GM23248 (cell line): ENCODE measurements at places on chromosomes 3 and 15.

DNA sequence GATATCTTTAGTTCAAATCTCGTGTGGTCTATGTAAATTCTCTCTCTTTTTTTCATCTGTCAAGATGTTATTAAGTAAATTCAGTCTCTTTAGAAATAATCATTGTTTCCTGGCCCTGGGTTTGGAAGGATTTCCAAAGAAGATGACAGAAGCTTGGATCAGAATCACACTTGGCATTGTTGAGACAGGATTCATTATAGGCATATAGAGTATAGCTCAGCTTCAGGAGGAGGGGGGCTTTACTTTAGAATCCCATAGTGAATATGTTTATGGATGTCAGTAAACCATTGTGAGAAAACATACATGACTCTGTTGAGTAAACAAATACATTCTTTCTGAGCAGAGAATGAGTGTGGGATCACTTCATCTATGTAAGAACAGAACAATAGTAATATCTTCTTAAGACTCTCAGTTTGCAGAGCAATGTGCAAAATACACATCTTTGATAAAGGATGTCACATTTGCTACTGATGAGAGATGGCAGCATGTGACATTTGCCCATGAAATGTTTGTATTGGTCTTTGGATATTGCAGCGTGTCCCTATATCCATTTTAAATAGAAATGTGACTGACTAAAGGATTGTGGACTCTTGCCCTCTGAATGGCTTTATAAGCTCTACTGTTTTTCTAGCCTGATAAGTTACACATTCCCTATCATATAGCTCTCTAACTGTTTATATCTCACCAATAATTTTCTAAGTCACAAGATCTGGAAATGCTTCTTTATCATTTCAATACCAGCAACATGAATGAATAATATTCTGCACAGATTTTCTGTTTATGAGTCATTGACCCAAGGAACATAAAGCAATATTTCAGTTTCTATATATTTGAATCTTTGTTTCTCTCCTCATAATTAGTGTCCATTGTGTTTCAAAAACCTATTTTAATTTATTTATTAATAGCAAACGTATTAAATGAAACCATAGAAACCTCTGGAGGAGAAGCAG, 95.6 kb upstream of the THRB start:
- DNase-seq = peak; percentile 30

DNA sequence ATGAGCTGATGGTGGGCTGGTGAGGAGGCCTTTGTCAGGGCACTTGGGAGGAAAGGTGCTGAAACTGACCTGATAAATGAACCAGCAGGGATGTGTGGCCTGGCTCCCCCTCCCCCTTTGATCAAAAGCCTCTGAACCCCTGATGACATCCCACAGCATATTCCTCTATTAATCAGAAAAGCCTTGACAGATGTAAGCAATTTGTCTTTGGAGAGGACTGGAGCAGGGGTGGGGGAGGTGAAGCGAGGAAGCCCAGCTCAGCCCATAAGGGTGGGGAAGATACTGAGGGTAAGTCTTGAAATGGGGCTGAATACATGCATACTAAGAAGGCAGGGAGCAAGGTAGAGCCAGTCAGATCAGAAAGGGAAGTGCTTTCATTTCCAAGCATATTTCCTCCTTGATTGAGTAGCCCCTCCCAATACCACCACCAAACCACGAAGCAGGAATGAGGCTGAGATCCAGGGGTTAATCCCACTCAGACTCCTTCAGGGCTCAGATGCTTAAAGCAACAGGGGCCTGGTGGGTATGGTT, 34.7 kb upstream of the MRPS22 start:
- DNase-seq = no peak

GRCh38 chr3:185549122-185549521, 3.3 kb downstream of the LIPH start:
- peak; percentile 99 for DNase-seq

DNA sequence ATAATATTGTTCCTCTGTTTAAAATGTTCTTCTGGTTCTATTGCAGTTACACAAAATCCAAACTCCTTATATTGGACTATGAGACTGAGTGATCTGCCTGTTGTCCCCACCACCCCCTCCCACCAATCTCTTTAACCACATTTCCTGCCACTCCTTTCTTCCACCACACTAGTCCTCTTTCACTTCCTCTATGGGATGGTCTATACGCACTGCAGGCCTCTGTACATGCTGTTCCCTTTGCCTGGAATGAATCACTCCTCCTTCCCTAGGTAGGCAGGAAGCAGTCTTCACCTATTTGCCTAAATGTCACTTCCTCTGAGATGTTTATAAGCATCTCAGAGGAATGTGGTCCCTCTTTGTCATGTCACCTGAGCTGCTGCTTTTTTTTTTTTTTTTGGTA, 4.0 kb downstream of the MAP2K1 start:
- no peak for DNase-seq

- DNase-seq = peak; percentile 79
These were observed 108.3 kb upstream of the MME start for GRCh38 chr3:154971771-154972326.

DNA sequence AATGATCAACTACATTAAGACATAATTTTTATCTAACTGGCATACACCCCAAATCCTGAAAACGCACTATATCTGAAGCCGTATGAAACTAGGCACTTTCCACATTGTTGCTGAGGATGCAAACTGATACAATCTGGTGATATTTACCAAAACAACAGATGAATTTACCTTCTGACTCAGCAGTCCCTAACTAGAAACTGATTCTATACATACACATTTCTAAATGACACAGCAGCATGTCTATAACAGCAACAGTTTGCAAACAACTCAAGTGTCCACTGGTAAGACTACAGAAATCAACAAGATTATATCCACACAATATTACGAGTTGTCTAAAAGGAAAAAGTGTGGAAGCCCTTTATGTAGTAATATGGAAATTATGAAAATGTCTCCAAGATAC, 22.9 kb downstream of the SECISBP2L start:
- no peak for DNase-seq

GRCh38 chr3:187120326-187120725, 19.0 kb downstream of the RPL39L start:
- no peak for DNase-seq

DNA sequence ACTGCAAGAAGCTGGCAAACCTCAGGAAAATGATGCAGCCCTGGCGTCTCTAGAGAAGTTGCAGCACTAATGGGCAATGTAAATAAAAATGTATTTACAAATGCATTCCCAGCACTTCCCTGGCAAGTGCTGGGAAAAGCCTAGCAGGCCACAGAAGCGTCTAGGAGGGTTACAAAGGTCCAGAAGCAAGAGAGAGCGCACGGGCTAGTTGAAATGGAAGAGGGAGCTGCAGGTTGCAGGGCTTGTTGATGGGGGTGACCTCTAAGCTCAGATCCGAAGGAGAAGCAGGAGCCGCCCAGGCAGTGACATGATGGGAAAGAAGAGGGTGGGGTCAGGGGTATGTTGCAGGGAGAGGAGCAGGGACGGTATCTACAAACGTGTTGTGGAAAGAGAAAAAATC, 2.7 kb upstream of the KNL1 start:
- DNase-seq = no peak

DNA sequence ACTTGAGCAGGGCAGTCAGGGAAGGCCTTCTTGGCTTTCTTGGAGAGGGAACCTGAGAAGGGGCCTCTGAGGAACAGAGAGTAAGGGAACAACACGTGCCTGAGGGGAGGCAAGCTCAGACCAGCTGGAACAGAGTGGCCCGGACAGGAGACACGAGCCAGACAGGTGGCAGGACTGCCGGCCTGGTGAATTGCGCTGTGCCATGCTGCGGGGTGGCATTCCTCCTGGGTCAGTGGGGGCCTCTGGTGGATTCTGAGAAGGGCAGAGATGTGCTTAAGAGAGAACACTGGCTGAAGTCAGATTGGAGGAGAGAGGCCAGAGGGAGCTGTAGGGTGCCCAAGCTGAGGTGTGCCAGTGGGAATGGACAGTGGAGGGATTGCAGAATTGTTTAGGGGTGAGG, 4.9 kb downstream of the CHAC1 start:
- no peak for DNase-seq

GRCh38 chr3:105427332-105427731, 60.6 kb downstream of the ALCAM start:
- DNase-seq = no peak

DNA sequence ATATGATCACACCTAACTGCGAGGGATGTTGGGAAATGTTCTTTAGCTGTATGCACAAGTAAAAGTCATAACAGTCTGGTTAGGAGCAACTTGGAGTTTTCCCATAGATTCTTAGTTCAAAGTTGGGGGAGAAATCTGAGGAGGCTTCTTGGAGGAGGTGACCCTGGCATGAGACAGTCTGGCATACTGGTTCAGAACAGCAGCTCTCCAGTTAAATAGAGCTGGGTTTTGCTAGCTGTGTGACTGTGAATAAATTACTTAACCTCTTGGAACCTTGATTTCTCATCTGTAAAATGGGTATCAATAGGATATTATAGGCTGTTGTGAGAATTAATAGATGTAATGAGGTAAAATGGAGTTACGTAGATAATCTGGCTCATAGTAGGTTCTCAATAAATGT, 49.1 kb upstream of the DGKG start:
- DNase-seq = no peak

DNA sequence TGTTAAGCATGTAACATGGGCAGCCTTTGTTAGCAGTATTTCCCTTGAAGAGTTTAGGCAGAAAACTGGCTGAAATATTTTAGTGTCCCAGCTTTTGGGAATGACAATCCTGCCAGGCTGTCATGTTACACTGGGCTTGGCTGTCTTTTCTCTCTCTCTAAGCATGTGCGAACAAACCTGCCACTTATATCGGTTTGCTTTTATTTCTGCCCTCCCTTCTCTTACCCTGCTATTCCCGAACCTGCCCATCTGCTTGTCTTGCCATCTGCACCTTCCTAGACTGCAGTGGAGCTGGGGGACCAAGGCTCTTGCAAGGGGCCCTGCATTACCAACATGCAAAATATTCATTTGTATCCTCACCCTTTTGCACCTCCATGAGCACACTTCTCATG, 339.6 kb downstream of the EPHB1 start:
- no peak for DNase-seq

DNA sequence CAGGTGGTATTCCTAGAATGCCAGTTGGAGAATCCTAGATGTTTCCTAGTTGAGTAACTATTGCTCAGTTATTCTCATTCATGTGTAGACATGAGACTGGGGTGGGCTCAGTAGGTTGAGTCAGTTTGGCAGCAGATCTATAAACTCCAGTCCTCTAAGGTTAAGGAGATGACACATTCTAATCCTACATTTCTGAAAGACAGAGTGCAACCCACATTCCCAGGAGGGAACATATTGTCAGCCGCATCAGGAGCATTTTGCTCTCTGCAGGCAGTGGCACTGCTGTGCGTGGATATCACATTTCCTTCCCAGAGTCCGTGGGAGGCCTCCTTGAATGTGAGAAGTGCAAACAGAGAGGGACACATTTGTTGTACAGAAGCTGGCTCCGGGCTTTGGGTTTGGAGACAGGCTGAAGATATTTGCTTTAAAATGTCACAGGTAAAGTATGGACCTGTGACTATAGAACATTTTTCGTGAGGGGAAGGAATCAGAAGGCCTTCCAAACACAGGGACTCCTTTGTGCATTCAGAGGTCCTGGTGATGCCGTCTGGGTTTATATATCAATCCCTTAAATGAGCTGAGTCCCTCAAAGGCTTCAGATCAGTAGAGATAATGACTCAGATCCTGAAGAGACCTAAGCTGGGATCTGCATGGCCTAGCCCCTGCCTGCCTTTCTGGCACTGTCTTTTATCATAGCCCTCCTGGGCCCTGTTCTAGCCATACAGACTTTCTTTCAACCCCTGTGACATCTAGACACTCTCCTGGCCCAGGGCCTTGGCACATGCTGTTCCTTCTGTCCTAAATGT, 156.5 kb downstream of the CADPS start:
- peak; percentile 67 for DNase-seq

DNA sequence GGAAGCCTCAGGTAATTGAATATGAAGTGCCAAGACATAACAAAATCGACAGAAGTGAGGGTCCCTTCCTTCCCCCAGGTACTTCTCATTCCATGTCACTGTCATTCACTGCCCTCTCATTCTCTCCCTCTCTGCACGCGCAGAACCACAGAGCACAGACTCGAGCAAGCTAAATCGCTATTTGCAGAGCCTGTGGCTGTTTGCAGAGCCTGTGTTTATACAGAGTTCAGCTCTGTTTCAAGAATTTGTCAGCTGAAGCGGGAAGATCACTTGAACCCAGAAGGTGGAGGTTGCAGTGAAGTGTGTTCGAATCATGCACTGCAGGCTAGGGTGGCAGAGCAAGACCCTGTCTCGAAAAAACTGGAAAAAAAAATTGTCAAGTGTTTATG, 2.5 kb downstream of the VILL start:
- no peak for DNase-seq

GRCh38 chr3:2921903-2922302, 188.3 kb downstream of the IL5RA start:
- peak; percentile 5 for DNase-seq

- peak; percentile 68 for DNase-seq
These were observed 59.6 kb upstream of the P3H2 start for GRCh38 chr3:190180268-190180667.

- no peak for DNase-seq
These were observed 3.5 kb downstream of the EDC3 start for GRCh38 chr15:74692327-74692726.

DNA sequence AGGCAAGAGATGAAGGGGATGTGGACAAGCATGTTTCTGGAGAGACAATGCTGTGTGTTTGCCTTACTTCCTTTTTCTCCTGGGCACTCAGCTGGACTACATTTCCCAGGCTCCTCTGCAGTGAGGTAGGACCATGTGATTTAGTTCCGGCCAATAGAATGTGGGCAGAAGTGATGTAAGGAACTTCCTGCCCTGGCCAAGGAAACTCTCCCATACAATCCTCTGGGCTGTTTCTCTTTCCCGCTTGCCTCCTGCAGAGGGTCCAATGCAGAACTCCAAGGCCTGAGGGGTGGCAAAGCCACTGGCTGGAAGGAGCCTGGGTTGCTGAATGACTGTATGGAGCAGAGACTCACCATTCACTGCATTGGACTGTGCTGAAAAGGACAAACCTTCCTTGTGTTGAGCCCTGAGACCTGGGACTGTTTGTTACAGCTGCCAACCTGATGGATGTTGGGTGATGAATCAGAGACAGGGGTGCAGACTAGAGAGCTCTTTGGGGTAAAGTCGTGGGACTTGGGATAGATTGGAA, 82.7 kb upstream of the SLC6A6 start:
- DNase-seq = peak; percentile 52

DNA sequence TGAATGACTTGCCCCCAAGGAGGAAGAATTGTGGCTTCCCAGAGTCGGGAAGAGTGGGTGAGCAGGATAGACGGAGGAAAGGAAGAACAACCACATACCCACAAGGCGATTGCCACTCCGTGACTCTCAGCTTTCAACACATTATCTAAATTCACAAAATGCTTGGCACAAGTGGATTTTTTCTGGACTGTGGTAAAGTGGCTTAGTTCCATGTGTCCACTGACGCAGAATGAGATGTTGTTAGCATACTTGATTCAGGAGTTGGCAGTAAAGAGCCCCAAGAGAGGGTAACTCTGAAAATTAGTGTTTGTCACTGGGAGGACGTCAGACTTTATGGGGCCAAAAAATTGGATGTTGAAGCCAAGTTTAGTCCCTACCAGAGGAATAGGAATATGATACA, 198.8 kb upstream of the CTNNB1 start:
- DNase-seq = peak; percentile 58

DNA sequence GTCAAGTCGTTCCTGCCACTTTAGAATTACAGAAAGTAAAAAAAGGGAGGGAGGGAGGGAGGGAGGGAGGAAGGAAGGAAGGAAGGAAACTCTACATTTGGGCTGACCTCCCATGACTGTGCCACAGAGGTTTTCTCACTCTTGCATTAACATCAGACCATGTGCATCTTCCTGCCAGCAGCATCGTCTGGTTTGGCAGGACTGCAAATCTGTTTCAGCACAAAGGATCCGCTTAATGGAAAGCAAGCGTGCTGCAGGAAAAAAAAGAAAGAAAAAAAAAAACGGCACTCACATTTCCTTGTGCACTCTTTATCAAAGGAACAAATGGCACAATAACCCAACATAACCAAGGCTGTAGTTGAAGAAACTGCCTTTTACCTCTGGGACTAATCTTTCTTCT, 148.8 kb upstream of the HES1 start:
- DNase-seq = peak; percentile 33
